GM13976 (cell line): ENCODE measurements at places on chromosomes 7 and 10.

DNA sequence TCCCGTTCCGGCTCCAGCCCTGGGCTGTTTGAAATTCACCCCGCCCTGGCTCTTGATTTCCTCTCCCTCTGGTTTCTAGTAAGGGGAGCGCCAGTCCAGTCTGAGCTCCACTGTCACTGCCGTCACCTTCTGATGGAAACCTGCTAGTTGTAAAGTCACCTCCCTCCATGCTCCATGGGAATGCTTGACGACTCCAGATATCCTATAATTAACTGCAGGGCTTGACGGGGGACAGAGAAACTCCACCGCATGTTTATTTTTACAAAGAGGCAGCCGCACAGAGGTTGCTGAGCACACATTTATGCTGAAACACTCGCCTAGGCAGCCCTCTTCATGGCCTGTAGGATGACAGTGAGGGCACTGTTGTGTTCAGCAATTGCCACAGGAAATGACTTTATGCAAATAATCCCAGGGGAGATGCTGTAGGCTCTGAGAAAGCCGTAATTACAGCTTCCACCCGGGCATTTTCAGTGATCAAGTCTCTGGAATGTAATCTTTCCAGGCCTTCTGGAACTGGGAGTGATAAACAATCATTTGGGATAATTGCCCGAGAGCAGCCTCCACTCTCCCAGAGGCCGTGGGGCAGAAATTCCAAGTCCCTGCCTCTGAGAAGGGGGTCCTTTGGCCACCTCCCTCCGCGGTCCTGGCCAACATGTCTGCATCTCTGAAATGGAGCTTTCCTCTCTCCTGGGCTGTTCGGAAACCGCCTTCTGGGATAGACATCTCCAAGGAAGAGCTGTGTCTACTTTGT, 300.5 kb downstream of the KLF6 start:
- peak; percentile 53 for DNase-seq

DNA sequence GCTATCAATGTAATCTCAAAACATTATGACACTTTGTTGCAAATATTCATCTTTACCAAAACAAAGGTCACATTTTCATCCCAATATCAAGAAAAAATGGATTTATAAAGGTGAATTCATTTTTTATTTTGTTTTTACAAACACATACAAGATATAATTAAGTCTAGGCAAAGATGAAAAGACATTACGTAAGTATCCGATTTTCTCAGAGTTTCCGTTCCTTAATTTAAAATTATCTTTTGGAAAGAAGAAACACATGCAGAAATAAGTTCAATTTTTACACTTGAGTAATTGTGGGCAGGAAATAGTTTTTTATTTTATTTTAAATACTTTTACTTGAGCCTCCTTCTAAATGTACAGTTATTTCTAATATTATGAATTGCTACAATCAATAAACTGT, 24.6 kb downstream of the RTKN2 start:
- no peak for DNase-seq

GRCh38 chr7:32879460-32879859, 12.1 kb downstream of the KBTBD2 start:
- DNase-seq = no peak

DNA sequence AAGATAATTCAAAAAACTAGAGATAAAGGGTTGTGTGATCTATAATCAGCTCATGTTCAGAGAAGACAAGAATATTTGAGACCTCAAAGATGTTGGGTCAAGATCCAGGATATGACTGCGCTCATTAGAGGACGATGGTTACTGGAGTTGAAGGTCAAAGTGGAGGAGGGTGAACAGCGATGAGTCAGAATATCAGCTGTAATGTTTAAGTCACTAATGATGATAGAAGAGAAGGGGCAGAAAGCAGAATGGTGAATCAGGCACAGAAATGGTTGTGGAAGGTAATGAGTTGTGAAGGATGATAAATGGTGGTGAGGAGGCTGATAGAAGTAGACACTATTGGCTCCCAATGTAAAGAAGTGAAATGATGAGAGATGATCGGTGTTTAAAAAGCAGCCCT, 540.3 kb downstream of the INHBA start:
- DNase-seq = no peak

DNA sequence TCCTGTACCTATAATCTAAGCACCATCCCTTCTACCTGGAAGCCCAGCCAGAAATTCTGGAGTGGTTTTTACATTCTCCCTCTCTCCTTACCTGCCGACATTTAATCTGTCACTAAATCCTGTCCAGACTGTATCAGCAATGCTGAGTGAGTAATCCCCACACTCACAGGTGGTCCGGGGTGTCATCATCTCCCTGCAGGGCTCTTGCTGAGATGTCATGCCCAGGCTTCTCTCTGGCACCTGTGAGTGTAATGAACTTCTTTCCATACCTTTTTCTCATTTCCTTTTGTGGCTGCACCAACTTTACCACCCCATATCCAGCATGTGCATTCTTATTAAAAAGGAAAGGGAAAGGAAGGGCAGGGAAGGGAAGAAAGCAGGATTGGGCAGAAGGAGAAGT, 355.2 kb downstream of the CCSER2 start:
- DNase-seq = no peak

GRCh38 chr7:101618916-101619315, 10.2 kb downstream of the MYL10 start:
- no peak for DNase-seq

DNA sequence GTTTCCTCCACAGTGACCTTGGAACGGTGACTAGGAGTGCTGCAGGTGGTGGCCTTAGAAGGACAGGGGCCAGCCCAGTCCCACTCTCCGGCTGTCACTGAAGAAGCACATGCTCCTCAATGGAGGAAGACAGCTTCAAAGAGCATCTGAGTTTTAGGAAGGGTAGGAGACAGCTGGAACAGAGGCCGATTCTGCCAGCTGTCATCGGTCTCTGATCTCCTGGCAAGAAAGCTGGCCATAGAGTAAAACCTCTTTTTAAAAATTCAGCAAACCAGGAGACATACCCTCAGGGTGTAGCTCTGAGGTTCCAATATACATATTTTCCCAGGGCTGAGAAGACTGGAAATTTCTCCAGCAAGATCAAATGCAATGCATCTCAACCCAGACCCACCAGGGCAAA, 55.9 kb downstream of the KCNMA1 start:
- no peak for DNase-seq

- DNase-seq = peak; percentile 78
Observed at GRCh38 chr10:132448248-132448731, 51.3 kb downstream of the PWWP2B start.

- DNase-seq = no peak
Observed at GRCh38 chr10:29268011-29268410, 20.9 kb upstream of the LYZL1 start.

GRCh38 chr7:133295484-133295883, 42.6 kb downstream of the EXOC4 start:
- DNase-seq = no peak

DNA sequence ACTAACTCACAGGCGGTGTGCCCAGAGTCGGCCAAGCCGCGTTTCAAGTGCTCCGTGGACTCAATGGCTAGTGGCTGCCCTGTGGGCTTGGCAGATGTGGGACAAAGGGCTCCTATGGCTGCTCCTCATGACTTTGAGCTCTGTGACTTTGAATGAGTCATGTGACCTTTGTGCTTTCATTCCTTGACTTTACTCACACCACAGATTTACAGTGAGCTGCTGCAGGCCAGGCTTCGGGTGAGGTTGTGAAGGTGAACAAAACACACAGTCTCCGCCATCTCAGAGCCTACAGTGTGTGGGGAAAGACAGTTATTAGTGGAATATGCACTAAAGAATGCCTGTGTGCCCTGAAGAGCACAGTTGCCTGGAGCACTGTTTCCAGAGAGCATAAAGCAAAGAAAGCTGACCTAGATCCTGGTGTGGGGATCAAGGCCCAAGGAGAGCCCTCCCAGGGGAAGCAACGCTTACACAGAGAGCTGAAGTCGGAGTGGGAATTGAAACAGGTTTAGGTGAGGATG, 29.7 kb upstream of the PLEKHA1 start:
- no peak for DNase-seq

- DNase-seq = no peak
Observed at GRCh38 chr7:106424476-106425016, 139.8 kb upstream of the NAMPT start.

DNA sequence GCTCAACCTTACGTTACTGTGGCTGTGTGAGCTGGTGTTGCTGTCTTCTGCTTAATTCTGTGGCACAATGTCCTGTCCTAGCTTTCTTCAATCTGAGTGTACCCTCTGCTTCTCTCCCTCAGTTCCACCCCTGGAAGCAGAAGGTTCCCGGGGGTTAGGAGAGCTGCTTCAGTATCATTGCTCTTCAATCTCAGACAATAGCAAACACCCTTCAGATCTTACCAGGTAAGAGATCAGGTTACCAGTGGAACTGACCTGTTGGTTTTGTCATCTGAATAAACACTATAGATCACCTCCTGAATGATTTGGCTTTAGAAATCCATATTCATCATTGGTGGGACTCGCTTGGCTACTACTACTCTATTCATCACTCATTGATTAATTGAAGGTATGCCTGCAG, 48.4 kb downstream of the DNAJB9 start:
- DNase-seq = no peak

DNA sequence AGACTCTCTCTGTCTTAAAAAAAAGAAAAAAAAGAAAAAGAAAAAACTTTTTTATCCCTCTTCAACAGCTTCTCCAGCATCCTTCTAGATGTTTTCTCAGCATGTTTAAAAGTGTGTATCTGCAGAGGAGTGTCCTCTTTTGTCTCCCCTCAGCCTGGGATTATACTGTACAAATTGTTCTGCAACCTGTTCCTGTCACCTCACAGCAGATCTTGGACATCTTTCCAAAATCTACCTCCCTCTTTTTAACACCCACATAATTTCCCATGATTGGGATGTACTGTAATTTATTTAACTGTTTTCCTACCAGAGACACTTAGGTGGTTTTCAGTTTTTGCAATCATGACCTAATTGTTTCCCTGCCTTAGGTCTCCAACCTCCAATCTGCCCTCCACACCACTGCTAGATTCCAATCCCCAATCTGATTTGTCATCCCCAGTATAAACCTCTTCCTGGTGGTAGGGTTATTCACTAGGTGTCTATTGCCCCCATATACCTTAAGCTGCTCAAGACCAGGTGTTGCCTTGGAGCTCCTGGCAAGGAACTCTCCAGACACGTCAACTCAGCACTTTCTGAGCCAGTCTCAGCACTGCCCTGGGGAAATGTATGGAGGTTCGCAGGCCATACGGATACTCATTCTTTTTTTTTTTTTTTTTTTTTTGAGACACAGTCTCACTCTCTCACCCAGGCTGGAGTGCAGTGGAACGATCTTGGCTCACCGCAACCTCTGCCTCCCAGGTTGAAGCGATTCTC, 17.6 kb upstream of the DDIT4 start:
- DNase-seq = no peak

DNA sequence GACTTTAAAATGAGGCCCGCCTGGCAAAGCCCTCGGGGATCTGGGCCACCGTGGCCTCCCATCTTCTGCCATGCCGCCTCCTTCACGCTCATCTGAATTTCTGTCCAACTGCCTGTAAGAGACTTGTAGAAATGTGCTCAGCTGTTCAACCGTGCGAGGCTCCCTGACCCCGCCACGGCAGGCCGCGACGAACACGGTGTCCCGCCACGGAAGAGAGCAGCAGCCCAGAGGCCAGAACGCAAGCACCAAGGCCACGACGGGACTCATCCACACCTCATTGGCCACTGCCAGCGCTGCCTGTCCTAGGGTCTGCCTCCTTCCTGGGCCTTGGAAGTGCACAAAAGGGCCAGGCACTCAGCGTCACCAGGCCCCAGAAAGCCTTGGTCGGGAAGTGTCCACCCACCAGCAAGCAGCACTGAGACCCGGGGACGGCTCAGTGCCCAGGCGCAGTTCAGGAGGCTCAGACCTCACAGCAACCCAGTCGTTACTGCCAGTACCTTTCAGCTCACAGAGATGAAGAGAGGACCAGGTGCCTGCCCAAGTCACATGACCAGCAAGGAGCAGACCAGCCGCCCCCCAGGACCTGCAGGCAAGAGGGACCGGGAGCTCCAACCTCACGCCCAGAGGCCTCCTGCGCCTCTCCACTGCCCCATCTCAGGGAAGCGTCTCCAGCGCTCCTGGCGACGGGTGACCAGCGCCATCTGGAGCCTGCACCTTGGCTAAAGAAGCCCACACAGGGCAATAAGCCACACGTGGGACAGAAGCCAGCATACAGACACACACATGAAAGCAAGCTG, 85.9 kb downstream of the MAD1L1 start:
- DNase-seq = no peak

- no peak for DNase-seq
Observed at GRCh38 chr7:126715076-126715475, 537.7 kb downstream of the GRM8 start.

DNA sequence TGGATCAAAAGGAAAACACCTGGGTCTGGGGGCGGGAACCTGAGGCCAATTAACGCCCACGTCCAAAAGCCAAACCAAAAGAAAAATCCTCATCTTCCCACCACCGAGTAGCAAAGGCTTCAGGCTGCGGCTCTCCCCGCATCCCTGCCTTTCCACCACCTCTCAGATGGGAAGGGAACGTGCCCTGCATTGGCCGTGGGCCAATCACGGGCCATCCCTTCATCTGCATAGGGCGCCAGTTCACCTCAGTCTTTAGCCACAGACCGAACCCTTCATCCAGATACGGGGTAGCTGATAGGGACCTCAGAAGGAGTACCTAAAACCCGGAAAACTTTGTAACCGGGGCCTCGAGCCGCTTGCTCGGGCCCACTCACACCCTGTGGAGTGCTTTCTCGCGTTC, 626 bp downstream of the PRPF18 start:
- DNase-seq = peak; percentile 25

GRCh38 chr10:27643301-27643700, 102.3 kb downstream of the MKX start:
- DNase-seq = no peak

GRCh38 chr10:102335184-102335583, 60.3 kb upstream of the NFKB2 start:
- DNase-seq = no peak

- DNase-seq = no peak
Observed at GRCh38 chr7:127437837-127438236, 45.3 kb upstream of the ZNF800 start.

GRCh38 chr7:143285806-143286521, 1.2 kb downstream of the TMEM139 start:
- DNase-seq = no peak

DNA sequence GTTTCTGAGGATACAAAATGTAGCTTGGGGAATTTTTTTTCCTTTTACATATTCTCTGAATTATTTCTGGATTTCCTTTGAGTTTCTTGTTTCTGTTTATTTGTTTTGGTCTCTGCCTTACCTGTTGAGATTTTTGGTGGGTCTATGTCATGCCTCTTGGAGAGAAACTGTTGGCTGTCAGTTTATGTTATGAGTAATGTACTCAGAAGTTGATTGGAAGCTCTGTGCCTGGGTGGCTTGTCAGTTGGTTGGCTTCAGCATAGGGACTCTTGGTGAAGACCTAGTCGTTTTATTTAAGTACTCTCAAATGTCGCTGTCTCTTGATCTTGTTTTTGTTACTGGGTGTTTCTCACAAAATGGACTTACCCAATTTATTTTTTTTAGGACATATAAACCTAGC, 132.4 kb downstream of the CDK14 start:
- no peak for DNase-seq

- DNase-seq = no peak
Observed at GRCh38 chr10:118912961-118913600, 116.4 kb upstream of the NANOS1 start.

DNA sequence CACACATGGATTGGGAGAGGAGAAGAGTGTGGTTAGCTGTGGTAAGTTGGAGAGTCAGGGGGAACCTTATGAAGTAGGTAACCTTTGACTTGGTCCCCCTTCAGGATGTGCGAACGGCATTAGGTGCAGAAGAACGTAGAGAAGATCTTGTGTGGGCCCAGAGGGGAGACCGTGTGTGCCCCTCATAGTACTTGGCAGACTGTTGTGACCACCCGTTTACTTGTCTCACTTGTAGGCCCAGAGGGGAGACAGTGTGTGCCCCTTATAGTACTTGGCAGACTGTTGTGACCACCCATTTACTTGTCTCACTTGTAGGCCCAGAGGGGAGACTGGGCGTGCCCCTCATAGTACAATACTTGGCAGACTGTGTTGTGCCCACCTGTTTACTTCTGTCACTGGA, 2.6 kb downstream of the GTPBP4 start:
- DNase-seq = no peak
